Fibroblast of gingiva (primary cell): ENCODE measurements at places on chromosomes 16 and 17.

- DNase-seq, result no peak
Measured at GRCh38 chr16:73177729-73178295, 129.9 kb upstream of the ZFHX3 start.

GRCh38 chr17:47250855-47251254, 2.8 kb upstream of the ITGB3 start:
- no peak for DNase-seq

GRCh38 chr16:57925310-57925709, 45.6 kb downstream of the CNGB1 start:
- no peak for DNase-seq

GRCh38 chr16:65062736-65063583, 58.9 kb downstream of the CDH11 start:
- no peak for DNase-seq

GRCh38 chr17:75825149-75825552, 19.1 kb downstream of the UNC13D start:
- DNase-seq, result no peak

DNA sequence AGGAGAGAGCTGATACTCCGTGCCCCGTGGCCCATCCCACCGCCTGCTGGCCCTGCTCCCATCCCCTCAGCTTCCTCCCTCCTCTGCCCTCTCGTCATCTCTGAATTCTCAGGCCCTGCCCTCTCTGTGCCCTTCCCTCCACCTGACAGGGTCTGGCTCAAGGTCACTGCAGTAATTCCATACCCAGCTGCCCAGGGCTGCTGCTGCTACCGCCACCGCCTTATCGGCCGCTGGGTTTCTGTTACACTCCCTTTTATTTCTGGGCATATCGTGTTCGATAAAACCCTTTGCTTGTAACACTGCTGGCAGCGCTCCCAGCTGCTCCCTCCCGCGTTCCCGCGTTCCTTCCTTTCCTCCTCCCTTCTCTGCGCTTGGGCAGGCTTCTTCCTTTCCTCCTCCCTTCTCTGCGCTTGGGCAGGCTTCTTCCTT, 1.2 kb downstream of the EPN3 start:
- DNase-seq, result peak; percentile 34

GRCh38 chr17:64354396-64354795, 36.3 kb downstream of the PECAM1 start:
- no peak for DNase-seq
